ENCODE measurements at places on chromosomes 6 and 20.

DNA sequence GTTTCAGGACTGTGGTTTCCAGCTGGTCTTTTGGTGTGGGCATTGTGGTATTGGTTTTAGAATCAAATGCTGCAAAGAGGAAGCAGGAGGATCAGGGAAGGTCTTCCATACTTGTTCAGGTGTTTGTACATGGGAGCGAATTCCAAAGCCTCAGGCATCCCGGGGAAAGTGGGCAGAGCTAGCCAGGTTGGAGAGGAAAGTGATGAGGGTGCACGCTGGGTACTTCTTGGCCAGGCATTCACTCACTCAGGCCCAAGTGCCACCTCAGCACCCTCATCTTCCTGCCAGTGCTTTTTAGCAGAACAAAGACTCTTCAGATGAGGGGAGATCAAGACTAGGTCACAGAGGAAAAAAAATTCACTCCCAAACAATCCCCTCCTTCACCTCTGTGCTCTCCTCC, 241.1 kb upstream of the TBX18 start:
- no peak for DNase-seq

DNA sequence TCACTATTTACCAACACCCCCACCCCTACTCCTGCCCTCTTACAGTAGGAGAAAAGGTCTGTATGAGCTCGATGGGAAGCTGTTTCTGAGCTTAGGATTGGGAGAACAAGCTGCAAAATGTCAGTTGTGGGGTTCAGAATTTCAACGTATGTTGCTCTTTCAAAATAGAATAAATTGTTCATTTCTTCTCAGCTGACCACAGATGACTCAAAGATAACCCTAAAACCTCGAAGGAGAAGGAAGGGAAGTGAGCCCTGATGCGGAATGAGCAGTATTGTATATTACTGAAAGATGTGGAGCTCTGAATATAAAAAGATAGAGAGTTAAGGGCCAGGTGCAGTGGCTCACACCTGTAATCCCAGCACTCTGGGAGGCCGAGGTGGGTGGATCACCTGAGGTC, 35.9 kb upstream of the MYLIP start:
- no peak for DNase-seq

DNA sequence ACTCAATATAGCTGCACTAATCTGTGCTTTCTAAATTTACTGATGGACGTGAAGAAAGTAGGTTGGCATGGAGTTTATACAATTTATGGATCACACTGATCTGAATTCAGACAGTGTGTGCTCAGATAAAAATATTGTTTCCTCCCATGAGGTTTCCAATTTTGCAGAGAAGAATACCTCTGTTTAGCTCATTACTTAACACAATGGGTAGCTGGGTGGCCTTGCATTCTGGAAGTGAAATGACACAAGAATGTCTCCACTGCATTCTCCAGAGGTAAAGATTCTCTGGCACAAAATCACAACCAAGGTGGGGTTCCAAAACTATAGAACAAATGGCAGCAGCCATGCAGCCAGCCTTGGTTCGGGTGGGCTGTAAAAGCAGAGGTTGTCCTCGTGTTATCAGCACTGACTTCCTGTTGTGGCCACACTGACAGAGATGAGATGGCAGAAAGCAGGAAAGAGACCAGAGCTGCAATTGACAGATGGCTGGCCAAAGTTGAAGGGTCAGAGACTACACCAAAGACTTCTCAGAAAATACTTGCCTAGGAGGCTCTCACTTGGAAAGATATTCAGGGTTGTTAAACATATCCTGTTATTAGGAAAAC, 50.2 kb downstream of the HDAC2 start:
- no peak for DNase-seq

DNA sequence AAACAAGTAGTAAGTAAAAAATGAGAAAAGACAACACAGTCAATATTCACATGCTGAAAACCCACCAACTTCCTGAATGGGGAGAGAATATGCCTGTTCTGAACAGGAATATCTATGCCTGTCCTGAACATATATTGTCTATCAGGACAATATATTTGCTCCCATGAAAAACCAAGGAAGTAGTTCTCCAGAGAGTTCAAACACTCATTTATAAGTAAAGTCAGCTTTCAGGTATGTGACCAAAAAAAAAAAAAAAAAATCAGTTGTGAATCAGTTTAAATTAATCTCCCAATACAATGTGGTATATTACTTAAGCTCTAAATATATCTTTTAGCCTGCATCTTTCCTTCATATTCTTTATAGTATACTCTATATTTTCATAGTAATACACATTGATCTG, 119.5 kb downstream of the MYB start:
- no peak for DNase-seq

DNA sequence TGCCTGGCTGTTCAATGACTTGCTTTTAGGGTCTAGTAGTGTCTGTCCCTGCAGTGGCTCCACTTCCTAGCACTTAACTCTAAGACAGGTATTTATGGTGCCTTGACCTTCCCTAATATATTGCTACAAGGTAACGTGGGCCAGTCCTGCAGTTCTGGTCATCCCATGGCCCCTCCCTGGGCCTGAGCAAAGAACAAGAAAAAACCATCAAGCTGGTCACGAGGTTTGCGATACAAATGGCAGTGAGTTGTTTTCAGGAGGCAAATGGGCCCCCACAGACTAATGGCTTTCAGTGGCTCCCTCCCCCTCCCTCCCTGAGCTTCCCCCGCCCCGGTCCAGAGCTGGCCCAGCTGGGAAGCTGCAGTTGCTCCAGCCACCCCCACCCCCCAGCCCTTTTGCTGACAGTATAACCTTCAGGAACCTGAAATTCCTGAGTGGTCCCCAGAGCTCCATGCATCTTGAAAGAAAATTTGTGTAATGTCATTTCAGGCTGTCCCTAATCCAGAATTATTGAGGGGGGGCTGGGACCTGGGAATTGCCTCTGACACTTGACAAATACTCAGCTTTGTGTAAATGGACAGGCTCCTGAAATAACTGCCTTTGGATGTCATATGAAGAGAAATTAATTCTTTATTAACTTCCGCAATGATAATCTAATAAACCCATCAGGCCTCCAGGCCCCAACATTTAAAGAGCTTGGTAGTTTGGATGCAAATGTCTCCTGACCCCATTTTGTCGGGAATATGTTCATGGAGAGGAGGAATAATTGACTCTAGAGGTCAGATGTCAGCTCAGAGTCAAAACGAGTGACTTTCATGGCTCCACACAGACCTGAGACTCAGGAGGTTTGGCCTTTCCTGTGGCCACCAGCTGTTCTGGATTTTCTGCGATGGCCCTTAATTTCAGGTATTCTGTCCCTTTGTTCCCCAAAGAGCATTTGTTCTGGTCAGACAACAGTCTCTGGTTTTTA, 153.2 kb upstream of the TOP1 start:
- DNase-seq: no peak

- no peak for DNase-seq
Measured at GRCh38 chr20:62792940-62793756, 3.1 kb upstream of the MRGBP start.

GRCh38 chr20:20593447-20594170, 118.8 kb downstream of the RALGAPA2 start:
- DNase-seq: peak; percentile 85

DNA sequence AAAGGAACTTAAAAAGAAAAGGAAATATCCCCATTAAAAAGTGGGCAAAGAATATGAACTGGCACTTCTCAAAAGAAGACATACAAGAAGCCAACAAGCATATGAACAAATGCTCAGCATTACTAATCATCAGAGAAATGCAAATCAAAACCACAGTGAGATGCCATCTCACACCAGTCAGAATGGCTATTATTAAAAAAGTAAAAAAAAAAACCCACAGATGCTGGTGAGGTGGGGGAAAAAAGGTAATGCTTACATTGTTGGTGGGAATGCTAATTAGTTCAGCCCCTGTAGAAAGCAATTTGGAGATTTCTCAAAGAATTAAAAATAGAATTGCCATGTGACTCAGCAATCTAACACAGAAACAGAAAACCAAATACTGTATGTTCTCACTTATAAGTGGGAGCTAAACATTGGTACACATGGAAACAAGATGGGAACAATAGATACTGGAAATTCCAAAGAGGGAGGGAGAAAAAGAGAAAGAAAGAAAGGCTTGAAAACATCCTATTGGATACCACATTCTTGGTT, 437.1 kb downstream of the GRIK2 start:
- DNase-seq: no peak

DNA sequence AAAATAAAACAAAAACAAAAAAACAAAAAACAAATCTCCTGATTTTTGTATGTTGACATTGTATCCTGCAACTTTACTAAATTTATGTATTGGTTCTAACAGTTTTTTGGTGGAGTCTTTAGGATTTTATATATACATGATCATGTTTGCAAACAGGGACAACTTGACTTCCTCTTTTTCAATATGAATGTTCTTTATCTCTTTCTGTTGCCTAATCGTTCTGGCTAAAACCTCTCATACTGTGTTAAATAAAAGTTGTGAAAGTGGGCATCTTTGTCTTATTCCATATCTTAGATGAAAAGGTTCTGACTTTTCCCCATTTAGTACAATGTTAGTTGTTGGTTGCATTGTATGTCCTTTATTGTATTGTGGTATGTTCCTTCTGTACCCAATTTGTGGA, 261.7 kb upstream of the NOX3 start:
- DNase-seq: no peak

DNA sequence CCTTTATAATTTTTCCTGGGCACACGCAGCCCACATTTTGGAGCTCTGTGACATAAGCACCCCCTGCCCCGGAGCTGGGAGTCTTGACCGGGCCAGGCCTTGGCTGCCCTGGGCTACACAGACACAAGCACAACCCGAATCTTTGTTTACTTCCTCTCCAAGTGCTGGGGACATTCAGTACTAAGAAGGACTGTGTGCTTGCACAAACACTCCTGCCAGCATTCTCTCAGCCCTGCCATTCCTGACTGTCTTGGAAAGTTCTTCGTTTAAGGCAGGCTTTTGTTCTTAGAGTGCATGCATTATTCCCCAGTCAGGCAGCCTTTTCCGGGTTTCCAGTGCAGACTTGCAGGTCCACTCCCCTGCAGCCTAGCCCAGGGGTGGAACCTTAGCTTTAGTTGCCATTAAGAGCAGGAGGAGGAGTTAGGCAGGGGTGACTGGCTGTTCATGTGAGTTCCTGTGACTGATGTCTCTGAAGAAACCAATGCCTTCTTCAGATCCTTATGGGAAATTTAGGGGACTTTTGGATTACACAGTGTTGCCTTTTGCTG, 28.6 kb downstream of the FOXO3 start:
- no peak for DNase-seq

DNA sequence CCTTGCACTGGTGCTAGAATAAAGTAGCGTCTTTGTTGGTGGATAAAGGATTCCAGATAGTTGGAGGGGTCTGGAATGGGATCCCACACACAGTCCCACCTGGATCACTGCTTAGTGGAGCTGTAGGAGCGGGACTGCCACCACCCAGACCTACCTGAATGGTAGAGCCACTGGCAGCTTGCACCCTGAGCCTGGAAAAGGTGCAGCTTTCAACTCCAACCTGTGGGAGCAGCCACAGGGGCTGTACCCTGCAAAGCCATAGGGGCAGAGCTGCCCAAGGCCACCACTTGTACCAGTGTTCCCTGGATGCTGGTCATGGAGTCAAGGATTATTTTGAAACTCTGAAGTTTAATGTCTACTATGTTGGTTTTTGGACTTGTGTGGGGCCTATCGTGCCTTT, 26.9 kb downstream of the VTA1 start:
- DNase-seq: no peak

GRCh38 chr6:29909985-29910384, 32.3 kb upstream of the HLA-A start:
- no peak for DNase-seq

- DNase-seq: no peak
Measured at GRCh38 chr6:10140136-10140535, 274.7 kb downstream of the TFAP2A start.

- DNase-seq: no peak
Measured at GRCh38 chr6:27806981-27807440, 105.2 kb downstream of the OR2B2 start.

DNA sequence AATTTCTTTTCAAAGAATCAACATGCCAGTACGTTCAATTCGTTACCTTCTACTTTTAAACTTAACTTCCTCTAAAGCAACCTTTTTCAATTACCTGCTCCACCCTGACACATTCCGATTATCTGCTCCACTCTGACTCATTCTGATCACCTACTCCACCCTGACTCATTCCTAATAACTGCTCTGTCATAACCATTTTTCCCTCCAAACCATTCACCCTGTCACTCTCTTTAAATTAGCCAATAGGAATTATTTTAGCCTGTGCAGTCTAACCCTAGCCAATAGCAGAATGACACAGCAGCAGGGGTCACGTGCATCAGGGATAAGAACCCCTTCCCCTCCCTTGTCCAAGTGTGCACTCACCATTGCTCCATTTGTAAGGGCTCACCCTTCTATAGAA, 557.4 kb upstream of the EYS start:
- no peak for DNase-seq

GRCh38 chr6:132465530-132466485, 47.1 kb downstream of the STX7 start:
- DNase-seq: no peak

DNA sequence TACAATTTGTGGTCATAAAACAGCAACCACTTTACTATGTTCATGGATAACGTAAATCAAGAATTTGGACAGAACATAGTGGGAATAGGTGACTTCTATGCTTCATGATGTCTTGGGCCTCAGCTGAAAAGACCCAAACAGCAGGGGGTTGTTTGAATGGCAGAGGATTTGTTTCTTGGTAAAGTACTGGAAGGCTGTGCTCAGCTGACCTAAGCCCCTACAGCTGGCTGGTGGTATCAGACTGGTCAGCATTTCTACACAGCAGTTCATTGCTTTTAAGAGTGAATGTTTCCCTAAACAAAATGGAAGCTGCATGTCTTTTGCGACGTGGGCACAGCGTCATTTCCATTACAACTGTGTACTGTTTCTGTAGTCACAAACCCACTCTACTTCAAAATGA, 148.5 kb upstream of the DEFB112 start:
- peak; percentile 22 for DNase-seq

DNA sequence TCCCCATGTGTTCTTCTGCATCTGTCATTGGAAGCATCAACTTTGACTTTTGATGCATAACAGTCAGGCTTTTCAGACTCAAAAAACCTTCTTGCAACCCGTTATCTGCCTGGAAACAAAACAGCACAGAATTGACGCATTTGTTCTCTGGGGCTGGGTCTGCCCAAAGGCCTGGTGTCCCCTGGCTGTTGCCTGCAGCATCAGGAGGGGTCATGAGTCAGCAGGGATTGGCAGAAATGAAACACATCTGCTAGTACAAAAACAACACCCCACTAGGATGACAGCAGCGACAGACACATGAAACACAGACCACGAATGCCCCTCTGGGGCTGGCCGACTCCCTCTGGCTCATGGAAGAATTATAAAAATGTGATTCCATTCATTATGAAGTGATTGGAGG, 157.6 kb upstream of the INSM1 start:
- no peak for DNase-seq

DNA sequence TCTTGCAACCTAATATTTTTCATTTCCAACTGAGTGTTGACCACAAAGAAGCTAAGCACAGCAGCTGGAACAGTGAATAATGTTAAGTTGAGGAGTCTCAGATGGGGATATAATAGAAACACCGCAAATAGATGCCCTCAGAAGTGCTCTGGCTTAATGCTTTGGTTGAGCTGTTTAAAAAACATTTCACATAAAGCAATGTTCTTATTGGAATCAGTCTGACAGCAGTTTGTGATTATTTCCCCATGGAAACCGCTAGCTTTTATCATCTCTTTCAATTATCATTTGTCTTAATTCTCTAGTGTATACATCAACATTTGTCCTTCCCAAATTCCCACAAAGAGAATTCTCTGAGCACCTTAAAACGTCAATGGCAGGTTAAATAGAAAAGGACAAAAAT, 30.8 kb downstream of the METTL24 start:
- DNase-seq: no peak

GRCh38 chr6:11209369-11209768, 23.1 kb downstream of the NEDD9 start:
- DNase-seq: no peak
